SW 1271 (cell line): ENCODE measurements at places on chromosomes 16 and 17.

GRCh38 chr16:83599789-83600462 is 207.9 kb upstream of the HSBP1 start:
- DNase-seq, result no peak

- no peak for DNase-seq
These were observed 284.0 kb upstream of the PMFBP1 start for GRCh38 chr16:72455743-72456659.

DNA sequence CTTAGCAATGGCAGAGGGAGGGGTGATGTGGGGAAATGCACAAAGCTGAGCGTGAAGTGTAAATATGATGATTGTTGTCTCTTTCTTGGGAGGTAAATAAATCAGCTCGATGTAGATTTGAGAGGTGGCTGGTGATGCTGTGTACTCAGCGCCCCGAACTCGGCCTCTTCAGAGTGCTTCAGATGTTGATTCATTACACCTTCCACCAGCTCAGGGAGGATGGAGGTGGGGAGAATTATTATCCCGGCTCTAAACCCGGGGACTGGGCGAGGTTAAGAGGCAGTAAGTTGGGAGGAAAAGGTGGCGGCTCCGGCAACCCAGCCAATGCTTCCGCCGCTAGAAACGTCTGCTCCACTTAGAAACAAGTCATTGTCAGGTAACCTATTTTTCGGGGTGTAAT is 86.5 kb downstream of the RPA1 start:
- no peak for DNase-seq

DNA sequence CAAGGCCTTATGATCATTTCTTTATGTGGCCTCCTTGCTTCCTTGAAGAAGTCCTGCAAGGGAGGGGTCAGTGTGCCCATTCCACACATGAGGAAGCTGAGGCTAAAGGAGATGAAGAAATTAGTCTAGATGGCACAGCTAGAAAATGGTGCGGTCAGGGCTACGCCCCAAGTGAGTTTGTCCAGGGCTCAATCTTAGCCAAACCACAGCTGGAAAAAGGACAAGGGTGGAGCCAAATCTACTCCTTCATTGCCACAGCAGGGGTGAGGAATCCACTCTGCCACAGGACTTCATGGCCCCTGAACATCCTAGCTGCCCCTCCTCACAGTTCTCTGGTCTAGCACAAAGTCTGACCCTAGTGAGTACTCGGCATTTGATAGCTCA is 16.2 kb downstream of the BEAN1 start:
- DNase-seq, result no peak

DNA sequence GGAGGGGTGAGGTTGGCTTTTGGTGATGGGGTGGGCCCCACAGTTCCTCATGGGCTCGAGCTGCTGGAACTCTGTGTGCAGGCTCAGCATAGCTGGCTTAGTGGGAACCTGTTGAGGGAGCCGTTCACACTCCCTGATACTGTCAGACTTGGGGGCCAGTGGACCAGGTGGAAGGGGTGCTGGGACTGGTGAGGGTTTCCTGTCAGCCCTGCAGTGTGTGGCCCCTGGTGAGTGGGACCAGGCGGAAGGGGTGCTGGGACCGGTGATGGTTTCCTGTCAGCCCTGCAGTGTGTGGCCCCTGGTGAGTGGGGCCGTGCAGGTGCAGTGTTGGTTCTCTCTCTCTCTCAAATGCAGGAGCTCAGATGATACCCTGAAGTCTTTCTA is 45.1 kb upstream of the ZNF750 start:
- DNase-seq, result no peak
